ENCODE measurements at places on chromosomes 5 and 9. TPM values are rescaled to one million over a fixed set of nuclear protein-coding genes. Genes with fewer than 3 reads are reported as not detected.

DNA sequence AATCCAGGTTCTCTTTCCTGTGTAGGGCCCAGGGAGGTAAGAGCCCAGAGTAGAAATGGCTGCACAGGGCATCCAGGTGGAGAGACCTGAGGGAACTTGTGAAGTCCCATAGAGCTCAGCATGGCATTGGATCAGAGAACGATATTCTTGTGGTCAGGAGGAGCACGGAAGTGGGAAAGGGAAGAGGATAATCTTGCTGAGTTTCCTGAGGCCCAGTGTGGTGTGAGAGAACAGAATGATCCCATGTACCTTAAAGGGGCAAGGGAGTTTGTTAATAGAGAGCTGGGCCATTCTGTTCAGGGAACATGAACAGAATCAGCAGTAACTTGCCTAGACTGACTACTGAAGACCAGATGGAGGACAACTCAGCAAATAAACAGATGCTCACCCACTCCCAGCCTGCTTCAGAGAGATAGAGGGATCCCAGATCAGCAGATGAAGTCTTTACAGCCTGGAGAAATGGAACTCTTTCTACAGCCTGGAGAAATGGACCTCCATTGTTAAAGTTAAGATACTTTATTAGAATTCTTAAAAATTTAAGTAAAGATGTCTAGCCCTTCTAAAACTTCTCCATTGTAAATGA, 119.7 kb upstream of the ELL2 start:
- no peak for DNase-seq

DNA sequence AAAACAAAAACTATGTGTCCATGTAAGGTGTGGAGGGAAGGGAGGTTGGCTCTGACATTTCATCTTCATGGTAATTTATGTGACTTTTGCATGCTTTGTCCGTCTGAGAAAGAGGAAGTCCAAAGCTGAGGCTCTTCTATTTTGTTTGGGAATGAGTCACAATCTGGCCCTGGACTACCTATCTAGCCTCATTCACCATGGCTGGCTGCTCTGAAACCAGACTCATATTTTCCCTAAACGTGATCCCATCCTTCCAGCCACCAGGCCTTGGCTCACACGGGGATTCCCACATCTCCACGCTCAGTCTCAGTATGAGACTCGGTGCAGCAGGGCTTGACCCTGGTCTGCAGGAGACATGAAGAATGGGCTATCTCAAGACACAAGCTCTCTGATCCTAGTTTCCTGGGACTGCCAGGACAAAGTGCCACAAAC, 672.8 kb downstream of the ACTL7B start:
- no peak for DNase-seq

GRCh38 chr5:74895906-74896305, 29.7 kb upstream of the FAM169A start:
- DNase-seq: no peak

The C1QTNF3 gene
- total RNA-seq: 6.9 TPM

- DNase-seq: no peak
These were observed 182.0 kb downstream of the CCDC192 start for GRCh38 chr5:127885176-127885575.

DNA sequence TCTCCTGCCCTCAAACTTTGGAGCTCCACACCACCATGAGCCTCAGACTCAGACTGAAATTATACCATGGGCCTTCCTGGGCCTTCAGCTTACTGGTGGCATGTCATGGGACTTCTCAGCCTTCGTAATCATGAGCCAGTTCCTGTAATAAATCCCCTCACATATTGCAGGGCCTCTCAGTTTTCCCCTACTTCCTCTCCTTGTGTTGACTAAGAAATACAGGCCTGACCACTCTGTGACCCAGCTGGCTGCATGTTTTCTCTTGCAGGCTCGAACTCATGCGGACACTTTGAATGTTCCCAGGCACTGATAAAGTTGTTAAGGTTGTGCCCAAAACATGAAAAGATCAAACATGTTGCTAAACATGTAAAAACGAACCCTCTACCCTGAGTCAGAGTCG, 26.2 kb upstream of the SHC3 start:
- DNase-seq: no peak

- no peak for DNase-seq
These were observed 8.8 kb downstream of the GRIN1 start for GRCh38 chr9:137147793-137148160.

Data from suprapubic skin (tissue), 4 donors.